Prostate gland (tissue), 2 donors: ENCODE measurements at places on chromosomes 7 and 10.

GRCh38 chr10:110241841-110242240, 34.4 kb downstream of the MXI1 start:
- no peak for DNase-seq

DNA sequence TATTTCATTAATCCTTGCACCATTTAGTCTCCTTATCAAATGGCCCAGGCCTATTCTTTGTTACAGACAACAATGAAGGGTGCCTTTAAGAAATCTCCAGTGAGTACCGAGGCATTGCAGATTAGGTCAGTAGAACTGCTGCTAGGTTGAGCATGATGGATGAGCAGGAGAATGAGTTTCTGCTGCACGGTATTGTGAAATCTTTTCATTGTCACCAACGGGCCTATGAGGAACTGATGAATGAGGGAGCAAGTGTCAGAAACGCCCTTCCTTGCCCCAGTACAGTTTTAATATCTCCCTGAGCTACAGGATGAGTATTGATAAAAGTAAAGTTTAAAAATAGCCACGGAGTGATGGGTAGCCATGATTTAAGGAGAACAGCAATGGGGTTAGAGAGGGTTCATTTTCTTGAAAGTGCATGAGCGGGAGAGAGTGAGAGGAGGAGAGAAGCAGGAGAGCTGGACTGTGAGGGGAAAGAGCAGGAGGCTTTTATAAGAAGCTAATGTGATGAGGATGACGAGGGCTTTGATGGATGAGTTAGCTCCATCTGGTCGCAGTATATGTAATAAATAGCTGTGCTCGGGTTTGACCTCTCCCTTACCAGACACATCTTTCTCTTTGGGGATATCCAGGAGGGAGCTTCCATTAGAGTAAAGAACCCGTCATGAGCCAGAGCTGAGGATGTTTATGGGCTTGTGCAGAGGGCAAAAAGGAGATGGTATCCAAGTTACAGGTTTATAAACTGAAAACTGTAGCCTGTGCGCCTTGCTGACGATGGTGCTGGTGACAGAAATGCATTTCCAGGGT, 526.1 kb downstream of the LRMDA start:
- no peak for DNase-seq

- DNase-seq = no peak
These were observed 486.2 kb downstream of the KCNMA1 start for GRCh38 chr10:77151408-77151807.

DNA sequence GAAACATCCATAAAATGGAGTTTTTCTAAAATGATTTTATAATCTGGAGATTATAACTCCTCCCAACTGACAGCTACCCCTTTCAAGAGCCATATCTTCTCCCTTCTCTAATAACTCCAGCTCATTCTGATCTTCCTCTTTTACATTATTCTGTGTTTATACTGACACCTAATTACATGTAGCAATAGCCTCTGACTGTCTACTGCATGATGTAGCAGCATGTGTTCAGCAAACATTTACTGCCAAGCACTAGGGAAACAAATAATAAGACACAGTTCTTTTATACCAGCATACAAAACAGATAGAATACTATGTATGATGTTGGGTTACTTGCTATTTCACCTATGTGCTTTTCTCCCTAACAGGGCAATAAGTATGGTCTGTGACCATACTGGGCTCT, 20.7 kb downstream of the RBM28 start:
- no peak for DNase-seq
